ENCODE measurements at places on chromosomes 6 and 20. TPM values are rescaled to one million over a fixed set of nuclear protein-coding genes. Genes with fewer than 3 reads are reported as not detected.

GRCh38 chr6:143374014-143374413 is 76.5 kb downstream of the ADAT2 start:
- DNase-seq, result no peak

DNA sequence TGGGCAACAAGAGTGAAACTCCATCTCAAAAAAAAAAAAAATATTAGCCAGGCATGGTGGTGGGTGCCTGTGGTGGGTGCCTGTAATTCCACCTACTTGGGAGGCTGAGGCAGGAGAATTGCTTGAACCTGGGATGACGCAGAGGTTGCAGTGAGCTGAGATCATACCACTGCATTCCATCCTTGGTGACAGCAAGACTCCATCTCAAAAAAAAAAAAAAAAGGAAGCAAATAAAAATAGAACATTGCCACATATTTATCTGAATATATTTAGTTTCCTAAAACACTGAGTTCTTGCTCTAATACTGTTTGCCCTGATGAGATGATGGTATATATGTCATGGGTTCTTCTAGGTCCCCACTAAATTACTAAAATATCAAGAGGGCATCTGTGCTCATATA is 28.4 kb downstream of the CASP8AP2 start:
- DNase-seq, result no peak

DUSP15 gene
- total RNA-seq, result not detected

GRCh38 chr6:105759946-105760345 is 326.2 kb upstream of the PRDM1 start:
- no peak for DNase-seq

GRCh38 chr6:139625998-139626975 is 251.8 kb upstream of the CITED2 start:
- DNase-seq, result no peak

DNA sequence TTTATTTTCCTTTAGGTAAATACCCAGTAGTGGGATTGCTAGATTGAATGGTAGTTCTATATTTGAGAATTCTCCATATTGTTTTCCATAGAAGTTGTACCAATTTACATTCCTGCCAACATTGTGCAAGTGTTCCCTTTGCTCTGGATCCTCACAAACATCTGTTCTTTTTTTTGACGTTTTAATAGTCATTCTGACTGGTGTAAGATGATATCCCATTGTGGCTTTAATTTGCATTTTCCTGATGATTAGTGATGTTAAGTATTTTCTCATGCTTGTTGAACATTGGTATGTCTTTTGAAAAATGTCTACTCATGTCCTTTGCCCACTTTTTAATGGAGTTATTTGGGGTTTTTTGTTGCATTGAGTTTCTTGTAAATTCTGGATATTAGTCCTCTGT is 85.6 kb downstream of the UBE3D start:
- DNase-seq, result no peak

DNA sequence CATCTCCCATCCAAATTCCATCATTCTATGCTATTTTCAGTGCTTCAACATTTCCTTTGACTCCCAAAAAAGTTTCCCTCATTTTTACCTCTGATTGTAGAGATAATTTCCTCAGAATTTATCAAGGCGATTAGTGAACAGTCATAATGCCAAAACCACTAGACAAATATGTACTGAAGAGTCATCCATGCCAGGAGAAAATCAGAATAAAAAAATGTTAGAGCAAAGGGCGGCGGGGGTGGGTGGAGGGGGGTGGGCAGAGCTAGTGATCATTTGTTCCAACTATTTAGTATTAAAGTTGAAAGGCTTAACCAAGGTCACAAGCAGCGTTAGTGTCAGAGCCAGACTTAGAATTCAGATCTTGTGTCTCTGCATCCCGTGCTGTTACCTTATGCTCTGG is 5.3 kb upstream of the ADGRF5 start:
- DNase-seq, result no peak

C6orf52 gene
- not detected for total RNA-seq

GRCh38 chr6:90175627-90176538 is 120.8 kb downstream of the BACH2 start:
- peak; percentile 69 for DNase-seq
